ENCODE measurements at places on chromosomes 5 and 9. TPM values are rescaled to one million over a fixed set of nuclear protein-coding genes. Genes with fewer than 3 reads are reported as not detected.

The C9orf153 gene
- total RNA-seq = 1.3 TPM

The ANKRD18A gene
- 8.1 TPM for total RNA-seq

The SLC25A2 gene
- total RNA-seq = 0.63 TPM

The PDE6A gene
- not detected for total RNA-seq

The IRX1 gene
- not detected for total RNA-seq

The PAEP gene
- not detected for total RNA-seq

The MUSK gene
- total RNA-seq = 0.31 TPM

The SHROOM1 gene
- 0.94 TPM for total RNA-seq

Data from parietal lobe (tissue), 2 donors.